ENCODE measurements at places on chromosomes 3 and 15.

GRCh38 chr3:98528474-98529346 is 3.1 kb upstream of the GPR15 start:
- ATAC-seq = no peak

DNA sequence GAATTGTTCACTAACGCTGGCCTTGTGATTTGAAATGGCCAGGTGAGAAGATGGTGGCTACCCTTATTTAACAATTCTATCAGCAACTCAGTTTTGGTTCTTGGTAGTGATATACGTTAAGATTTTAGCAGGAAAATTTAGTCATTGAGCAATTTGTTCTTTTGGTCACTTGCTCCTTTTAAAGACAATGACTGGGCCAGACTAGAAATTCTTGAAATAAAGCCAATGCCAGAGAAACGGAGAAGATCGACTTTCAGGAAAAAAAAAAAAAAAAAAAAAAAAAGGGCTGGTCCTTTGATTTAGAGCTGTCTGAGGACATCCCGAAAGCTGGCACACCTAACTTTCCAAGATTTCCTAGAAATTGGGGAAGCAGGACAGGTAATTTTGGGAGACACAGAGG is 178.5 kb downstream of the FNDC3B start:
- ATAC-seq = no peak

DNA sequence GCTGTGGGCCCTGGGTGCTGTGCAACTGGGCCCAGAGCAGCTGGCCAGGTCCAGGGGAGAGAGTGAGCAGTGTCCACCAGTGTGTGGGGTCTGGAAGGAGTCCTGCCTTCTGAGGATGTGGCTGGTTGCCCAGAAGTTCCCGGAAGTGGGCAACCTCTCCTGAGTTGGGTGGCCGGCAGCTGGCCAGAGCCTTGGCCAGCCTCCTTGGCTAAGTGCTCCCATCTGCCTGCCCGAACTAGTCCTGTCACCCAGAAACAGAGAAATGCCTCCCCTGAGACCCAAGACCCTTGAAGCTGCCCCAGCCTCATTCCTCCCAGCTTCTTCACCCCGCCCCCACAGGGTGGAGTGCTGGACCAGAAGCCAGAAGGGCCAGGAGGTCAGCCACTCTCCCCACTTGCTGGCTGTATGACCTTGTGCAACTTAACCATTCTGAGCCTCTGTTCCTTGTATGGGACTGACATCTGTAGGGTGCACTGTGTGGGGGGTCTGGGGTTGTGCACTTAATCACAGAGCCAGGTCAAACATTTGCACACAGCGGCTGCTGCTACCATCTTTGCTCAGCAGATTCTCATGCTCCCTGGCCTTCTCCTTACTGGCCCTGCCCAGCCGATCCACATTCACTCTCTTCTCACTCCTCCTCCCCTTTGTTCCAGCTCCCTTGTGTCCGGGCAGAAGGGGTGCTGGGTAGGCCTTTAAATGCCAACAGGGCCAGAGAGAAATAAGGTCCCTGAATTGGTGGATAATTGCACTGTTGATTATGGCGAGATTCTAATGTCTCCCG is 7.5 kb upstream of the ALAS1 start:
- peak; percentile 60 for ATAC-seq

DNA sequence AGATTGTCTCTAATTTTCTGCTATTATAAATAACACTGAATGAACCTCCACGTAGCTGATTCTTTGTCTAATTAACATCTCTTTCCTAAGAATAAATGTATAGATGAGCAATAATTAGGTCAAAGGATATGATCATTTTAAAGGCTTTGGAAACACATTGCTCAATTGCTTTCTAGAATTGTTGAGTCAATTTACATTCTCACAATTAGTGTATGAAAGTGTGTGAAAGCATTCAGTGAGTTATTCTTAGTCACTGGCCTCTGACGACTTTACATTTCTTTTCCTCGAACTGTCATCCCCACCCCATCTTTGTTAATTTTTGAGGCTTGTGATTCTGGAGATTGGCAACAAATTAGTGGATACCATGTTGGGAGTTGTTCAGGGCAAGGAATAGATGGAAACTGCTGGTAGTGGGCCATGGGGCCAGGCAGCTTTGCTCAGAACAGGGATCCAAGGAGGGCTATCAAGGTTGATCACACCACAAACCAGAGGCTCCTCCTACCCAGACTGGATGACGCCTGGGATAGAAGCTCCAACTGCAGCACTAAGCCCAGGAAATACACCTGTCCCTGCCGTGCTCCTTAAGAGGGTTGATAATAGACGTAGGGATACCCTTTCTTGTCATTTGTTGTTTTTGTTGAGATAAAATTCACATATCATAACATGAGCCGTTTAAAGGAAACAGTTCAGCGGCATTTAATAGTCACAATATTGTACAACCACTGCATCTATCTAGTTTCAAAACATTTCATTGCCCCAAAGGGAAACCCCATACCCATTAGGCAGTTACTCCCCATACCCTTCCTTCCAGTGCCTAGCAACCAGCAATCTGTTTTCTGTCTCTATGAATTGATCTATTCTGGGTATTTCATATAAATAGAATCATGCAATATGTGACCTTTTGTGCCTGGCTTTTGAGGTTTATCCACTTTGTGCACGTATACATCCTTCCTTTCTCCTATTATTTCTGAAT is 27.9 kb downstream of the EIF1B start:
- no peak for ATAC-seq

DNA sequence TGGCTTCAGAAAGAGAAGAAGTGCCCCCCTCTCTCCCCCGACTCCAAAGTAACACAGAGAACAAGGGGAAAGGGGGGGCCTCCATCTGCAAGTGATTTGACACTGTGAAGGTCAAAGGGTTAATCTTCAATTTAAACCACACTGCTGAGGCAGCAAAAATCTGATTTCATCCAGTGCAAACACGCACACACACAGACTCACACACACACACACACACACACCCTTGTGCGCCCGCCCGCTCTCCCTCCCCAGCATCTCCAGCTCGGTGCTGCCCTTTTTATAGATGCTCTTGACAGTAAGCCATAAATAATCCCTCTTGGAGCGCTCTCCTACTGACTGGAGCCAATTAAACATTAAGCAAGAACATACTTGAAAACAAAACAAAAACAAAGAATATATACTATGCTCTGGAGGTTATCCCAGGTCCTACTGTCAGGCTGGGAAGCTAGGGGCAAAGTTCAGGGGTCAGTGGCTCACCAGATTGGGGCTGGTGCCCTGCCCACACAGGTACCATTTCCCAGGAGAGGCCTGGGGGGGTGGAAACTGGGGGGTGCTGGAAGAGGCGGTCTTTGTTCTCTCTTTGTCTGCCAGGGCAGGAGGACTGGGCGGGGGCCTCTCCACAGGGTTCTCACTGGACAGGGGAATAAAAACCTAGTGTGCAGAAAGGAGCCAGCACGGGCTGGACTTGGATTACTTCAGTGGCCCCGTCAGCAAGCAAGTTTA is 16.3 kb downstream of the BMF start:
- ATAC-seq = peak; percentile 88
